NCI-H2081 (cell line): ENCODE measurements at places on chromosomes 12 and 14.

GRCh38 chr12:49054524-49054923 lies 6.1 kb downstream of the KMT2D start:
- DNase-seq: no peak

DNA sequence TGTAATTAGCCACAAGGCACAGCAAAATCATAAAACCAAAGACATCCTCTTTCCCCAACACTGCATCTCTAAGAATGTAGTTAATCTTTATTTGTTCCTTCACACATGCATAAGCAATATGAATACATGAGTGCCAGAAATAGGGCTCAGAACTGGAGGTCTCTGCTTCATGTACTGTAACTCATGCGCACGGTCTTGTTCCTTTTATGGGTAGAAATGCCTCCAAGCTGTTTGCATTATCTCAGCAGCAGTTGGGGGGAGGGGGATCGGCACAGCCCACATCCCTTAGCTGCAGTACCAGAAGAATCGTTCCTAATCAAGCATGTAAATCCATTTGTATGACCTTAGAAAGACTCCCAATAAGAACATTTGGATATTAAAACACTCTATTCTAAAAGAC lies 20.0 kb downstream of the RHOJ start:
- peak; percentile 6 for DNase-seq

GRCh38 chr14:26216786-26217185 lies 381.0 kb downstream of the NOVA1 start:
- DNase-seq: no peak

GRCh38 chr14:81416194-81416952 lies 16.2 kb upstream of the STON2 start:
- no peak for DNase-seq

DNA sequence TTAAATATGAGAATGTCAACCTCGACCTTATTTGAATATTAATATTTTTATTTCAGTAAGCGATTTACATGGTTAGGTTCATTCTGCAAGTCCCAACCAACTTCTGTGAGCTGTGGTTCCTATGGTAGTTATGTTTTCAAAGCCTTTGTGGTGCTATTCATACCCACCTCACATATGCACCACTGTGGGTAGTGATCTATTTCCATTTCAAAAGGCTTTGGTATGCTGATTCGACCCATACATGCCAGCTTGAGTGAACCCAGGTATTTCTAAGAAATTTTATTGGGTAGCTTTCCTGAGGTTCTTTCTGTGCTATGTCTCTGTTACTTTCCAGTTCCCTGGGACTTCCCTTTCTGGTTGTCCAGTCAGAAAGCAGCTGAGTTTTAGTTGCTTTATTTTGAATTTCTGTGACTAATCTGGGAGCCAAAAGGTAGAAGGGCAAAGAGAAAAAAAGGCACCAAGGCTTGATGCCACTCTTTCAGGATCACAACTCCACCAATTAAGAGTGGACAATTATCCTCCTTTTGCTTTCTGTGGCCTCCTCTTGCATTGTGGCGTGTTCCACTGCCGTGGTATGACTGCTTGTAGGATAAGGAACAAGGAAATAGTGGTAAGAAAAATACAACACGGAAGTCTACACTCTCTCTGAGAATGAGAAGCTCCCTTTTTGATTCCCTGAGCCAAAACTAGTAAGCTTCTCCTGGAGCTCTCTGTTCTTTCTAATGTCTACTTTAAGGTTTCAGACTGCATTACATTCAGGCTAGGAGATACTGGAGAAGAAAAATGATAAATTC lies 729.1 kb downstream of the NOVA1 start:
- DNase-seq: no peak

- DNase-seq: no peak
Measured at GRCh38 chr12:100862676-100863075, 68.1 kb downstream of the ANO4 start.

DNA sequence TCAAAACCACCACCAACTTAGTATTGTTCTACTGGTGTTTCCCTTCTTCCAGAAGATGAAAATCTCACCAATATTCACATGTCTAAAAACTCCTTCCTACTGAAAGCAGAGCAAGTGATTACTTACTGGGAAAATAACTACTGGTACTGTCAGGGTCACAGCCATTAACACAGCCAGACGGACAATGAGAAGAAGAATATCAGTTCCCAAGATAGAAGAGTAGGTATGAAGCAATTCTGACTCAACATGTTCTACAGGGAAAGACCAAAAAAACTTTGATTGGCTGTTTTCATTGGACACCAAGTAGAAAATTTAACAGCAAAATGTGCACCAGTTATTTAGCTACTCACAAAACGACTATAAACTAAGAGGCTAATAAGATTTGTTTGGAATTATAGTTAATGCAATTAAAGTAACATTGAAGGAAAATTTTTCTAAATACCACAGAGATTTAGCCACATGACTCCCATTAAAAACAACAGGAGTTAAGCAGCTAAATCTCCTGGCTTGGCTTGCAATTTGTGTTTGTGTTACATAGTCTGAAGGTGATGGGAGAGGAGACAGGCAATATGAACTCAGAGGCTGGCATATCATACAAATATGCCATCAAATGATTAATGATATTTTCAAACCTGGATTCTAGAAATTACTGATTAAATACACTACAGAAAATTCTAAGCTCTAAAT lies 9.5 kb downstream of the SLC38A2 start:
- DNase-seq: no peak
